ENCODE measurements at places on chromosomes 7 and 10.

GRCh38 chr7:68246189-68246633 is 1249.6 kb downstream of the TYW1 start:
- DNase-seq = no peak

GRCh38 chr7:25889765-25890164 is 262.2 kb upstream of the NFE2L3 start:
- no peak for DNase-seq

GRCh38 chr7:184294-185264 is 7.8 kb upstream of the FAM20C start:
- no peak for DNase-seq

- peak; percentile 90 for DNase-seq
These were observed at the start of gene CLDN12 for GRCh38 chr7:90403174-90404113. CLDN12 (plus strand) TSS chr7:90403461; CDS start chr7:90412677, 9,216 bp downstream.

GRCh38 chr10:30459283-30459682 is 25.3 kb downstream of the MAP3K8 start:
- no peak for DNase-seq

DNA sequence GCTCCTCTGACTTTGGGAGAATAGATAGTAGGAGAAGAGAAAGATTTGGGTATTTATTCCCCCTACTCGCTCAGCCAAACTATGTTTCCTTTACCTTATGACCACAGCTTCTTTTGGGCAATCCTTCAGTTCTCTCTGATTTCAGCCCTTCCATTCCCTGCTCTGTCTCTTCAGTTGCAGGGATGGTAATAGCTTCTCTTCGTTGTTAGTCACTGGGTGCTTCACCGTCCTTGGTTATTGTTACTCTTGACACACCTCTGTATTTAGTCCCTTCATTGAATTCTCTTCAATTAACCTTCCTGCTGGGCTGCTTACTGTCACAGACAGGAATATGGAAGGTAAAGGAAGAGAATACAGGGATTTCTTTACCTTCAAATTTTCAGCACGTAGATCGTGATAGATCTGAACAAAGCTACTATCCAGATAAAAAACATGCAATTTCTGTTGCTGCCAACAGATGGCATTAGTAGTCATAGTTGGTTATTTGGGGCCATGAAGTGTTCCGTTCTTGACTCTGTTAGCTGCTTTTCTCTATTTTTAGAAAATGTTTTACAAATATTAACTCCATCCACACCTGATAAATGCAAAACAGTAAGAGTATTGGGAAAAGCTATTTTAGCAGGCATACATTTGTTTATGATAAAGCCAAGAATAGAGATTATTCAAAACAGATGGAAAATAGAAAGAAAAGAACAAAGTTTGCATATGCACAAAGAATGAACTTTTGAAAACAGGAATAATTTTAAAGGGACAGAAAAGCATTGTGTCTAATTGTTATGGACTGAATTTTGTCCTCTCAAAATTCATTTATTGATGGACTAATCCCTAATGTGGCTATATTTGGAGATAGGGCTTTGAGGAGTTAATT is 14.0 kb upstream of the PTTG1IP2 start:
- DNase-seq = peak; percentile 44

GRCh38 chr10:103333934-103334520 is 16.9 kb downstream of the PCGF6 start:
- no peak for DNase-seq

- no peak for DNase-seq
These were observed 104.7 kb upstream of the CCNY start for GRCh38 chr10:35231646-35232045.

- no peak for DNase-seq
These were observed 51.1 kb downstream of the YKT6 start for GRCh38 chr7:44251881-44252280.

GRCh38 chr10:115402699-115403098 is 309.5 kb downstream of the ATRNL1 start:
- DNase-seq = no peak

GRCh38 chr10:28090506-28090905 is 91.6 kb upstream of the ODAD2 start:
- no peak for DNase-seq

GRCh38 chr7:30524545-30524944 is 19.9 kb upstream of the GGCT start:
- no peak for DNase-seq

Data from SW 1271 (cell line).